Uterus (tissue), 4 donors: ENCODE measurements at places on chromosomes 11 and 22.

DNA sequence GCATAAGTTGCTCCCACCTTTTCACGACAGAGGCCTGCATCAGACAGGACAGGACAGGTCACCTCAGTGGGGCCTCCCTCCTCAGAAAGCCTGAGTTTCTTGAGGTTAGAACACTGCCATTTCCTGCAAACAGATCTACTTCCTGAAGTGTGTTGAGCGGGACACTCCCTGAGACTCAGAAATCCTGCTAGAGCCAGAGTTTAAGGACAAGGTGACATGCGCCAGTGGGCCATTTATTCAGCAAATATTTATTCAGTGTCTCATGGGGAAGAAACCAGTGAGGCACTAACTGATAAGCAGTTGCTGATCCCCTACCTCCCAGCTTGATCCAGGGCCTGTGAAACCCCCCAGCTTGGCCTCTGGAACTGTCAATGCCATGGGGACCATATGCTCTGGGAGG lies 454.6 kb downstream of the SOX6 start:
- DNase-seq: no peak
- H3K4me1 ChIP-seq: no peaks in the 10 kb centered on the region
- H3K27me3 ChIP-seq: no peaks in the 10 kb centered on the region
- H3K27ac ChIP-seq: no peak overlapping the region
- no peaks in the 10 kb centered on the region for H3K36me3 ChIP-seq

DNA sequence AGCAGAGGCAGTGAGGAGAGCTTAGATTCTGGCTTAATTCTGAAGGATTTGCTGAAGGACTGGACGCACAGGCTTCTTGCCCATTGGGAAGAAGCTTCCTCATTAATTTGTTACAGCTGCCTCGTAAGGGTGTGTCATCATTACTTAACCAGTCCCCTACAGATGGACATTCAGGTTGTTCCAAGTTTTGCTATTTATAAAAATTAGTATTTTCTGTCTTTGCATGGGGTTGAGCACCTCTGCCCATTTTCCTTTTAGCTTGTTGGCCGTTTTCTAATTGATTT lies 38.1 kb downstream of the CAPN1 start:
- peak overlapping the region; percentile 36 for H3K27ac ChIP-seq
- H3K4me1 ChIP-seq: no peaks in the 10 kb centered on the region
- DNase-seq: no peak
- no peaks in the 10 kb centered on the region for H3K27me3 ChIP-seq

GRCh38 chr22:24564376-24565058 lies 8.7 kb downstream of the SNRPD3 start:
- H3K4me3 ChIP-seq: no peak overlapping the region
- peak; percentile 56 for DNase-seq
- H3K4me1 ChIP-seq: peaks cover 9% of the 10 kb centered on the region
- no peaks in the 10 kb centered on the region for H3K36me3 ChIP-seq
- no peak overlapping the region for H3K27ac ChIP-seq

DNA sequence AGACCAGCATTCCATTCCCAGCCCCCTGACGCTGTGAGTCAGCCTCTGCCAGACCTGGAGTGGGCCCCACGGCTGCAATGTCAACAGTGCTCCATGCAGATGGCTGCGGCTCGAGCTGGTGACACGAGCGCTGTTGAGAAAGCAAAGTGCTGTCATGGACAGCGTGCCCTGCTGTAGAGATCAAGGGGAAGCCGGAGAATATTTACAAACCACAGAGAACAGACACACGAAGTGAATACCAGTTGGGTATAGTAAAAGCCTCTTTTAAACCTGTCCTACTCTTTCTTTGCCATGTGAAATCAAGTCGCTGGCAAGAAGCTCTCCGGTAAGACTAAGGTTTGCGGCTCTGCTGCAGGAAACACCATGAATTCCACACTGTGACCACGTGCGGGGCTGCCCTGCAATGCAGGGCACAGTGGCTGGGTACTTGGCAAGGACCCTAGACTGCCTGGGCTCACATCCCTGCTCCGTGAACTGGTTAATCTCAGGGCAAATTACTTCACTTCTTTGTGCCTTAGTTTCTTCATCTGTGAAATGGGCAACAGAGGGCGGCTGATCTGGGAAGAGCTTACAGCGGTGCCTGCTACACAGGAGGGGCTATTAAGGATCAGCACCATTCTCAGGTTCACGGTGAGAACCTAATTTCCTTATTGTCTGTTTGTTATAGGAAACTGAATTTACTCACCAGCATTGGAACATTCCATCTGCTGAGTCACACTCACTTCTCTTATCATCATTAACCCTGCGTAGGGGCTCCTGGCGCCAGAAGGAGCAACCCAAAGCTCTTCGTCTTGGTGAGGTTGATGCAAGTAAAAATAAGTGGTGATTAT lies 27.8 kb upstream of the ELFN2 start:
- no peak overlapping the region for H3K27ac ChIP-seq
- H3K27me3 ChIP-seq: no peaks in the 10 kb centered on the region
- H3K4me3 ChIP-seq: no peak overlapping the region
- H3K4me1 ChIP-seq: no peaks in the 10 kb centered on the region
- DNase-seq: no peak

- no peaks in the 10 kb centered on the region for H3K4me1 ChIP-seq
- no peak overlapping the region for H3K27ac ChIP-seq
- H3K4me3 ChIP-seq: no peak overlapping the region
- H3K36me3 ChIP-seq: no peaks in the 10 kb centered on the region
- no peak for DNase-seq
Observed at GRCh38 chr11:295351-296170, 3.8 kb downstream of the IFITM5 start.

DNA sequence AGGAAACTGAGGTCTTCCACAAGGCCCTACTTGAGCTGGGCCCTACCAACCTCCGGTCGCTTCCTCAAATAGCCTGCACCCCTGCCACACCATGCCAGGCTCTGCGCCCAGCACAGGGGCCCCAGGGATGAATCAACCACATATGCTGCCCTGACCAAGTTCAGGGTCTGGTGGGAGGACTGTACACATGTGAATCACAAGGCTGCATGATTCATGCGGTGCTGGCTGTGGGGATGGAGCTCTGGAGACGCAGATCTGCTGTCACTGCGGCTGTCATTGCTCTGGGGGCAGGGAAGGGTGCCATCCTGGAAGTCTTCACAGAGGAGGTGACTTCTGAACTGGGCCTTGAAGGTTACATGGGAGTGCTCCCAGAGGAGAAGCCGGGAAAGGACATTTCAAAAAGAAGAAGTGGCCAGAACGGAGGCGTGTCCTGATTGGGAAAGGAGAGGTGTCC lies 21.5 kb downstream of the CYTH4 start:
- H3K27me3 ChIP-seq: no peaks in the 10 kb centered on the region
- no peaks in the 10 kb centered on the region for H3K36me3 ChIP-seq
- DNase-seq: no peak
- H3K4me1 ChIP-seq: peaks cover 9% of the 10 kb centered on the region
- H3K4me3 ChIP-seq: no peak overlapping the region

DNA sequence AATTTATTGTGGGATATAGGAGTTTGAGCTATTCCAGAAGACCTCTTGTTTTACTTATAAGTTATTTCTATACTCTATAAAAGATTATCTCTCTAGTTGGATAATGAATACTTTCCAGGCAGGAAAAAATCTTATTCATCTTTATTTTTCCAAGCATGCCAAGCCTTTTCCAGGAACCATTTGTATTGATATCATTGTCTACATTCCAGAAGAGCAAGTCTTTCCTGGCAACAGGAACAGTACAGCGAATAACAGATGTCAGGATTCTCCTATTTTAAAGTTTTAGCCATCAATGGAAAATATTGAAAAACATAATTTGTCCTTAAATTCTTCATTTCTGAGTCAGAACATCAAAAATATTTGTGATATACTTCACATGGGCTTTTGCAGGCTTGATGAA lies 5.2 kb upstream of the NXPE1 start:
- DNase-seq: no peak
- no peaks in the 10 kb centered on the region for H3K4me1 ChIP-seq
- H3K27me3 ChIP-seq: no peaks in the 10 kb centered on the region
- no peaks in the 10 kb centered on the region for H3K36me3 ChIP-seq
- no peak overlapping the region for H3K4me3 ChIP-seq

- H3K4me3 ChIP-seq: peak overlapping the region; percentile 58
- H3K36me3 ChIP-seq: no peaks in the 10 kb centered on the region
- H3K27ac ChIP-seq: peak overlapping the region; percentile 93
- DNase-seq: no peak
- H3K4me1 ChIP-seq: no peaks in the 10 kb centered on the region
- no peaks in the 10 kb centered on the region for H3K27me3 ChIP-seq
Observed at GRCh38 chr11:76785513-76785912, 2.4 kb downstream of the TSKU start.

DNA sequence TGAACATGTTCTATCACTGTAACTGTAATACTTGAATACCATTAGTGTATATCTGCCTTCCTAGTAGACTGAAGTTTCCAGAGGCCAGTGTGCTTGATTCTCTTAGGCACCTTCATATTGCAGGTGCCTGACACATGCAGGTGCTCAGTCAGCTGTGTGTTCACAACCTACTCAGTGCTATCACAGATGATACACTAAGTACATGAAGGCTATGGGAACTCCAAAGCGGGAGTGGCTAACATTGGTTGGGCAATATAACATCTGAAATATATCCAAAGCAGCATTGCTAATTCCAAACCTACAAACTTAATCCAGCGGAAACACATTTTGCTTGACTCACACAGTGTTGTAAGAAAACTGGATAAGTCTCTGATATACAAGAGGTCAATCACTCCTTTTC lies 539.3 kb upstream of the ISX start:
- no peaks in the 10 kb centered on the region for H3K27me3 ChIP-seq
- H3K4me3 ChIP-seq: no peak overlapping the region
- H3K27ac ChIP-seq: no peak overlapping the region
- DNase-seq: no peak

DNA sequence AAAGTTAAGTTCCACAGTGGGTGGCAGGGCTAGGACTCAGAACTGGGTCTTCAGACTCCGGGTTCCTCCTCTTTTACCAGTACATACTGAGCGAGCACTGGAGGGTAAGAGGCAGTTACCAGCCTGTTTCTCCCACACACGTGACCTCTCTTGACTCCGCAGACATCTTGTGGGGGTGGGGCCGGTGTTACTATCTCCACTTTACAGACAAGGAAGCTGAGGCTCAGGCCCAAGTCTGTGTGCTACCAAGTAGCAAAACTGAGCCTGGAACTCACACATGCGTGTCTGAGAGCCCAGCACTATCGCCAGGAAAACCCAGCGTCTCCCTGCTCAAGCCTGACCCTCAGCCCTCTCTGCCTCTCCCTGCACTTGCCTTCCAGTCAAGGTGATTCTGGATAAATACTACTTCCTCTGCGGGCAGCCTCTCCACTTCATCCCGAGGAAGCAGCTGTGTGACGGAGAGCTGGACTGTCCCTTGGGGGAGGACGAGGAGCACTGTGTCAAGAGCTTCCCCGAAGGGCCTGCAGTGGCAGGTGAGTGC lies 16.0 kb upstream of the SMIM35 start:
- no peaks in the 10 kb centered on the region for H3K36me3 ChIP-seq
- DNase-seq: no peak
- no peak overlapping the region for H3K27ac ChIP-seq
- H3K27me3 ChIP-seq: no peaks in the 10 kb centered on the region
- H3K4me3 ChIP-seq: no peak overlapping the region
- H3K4me1 ChIP-seq: no peaks in the 10 kb centered on the region

DNA sequence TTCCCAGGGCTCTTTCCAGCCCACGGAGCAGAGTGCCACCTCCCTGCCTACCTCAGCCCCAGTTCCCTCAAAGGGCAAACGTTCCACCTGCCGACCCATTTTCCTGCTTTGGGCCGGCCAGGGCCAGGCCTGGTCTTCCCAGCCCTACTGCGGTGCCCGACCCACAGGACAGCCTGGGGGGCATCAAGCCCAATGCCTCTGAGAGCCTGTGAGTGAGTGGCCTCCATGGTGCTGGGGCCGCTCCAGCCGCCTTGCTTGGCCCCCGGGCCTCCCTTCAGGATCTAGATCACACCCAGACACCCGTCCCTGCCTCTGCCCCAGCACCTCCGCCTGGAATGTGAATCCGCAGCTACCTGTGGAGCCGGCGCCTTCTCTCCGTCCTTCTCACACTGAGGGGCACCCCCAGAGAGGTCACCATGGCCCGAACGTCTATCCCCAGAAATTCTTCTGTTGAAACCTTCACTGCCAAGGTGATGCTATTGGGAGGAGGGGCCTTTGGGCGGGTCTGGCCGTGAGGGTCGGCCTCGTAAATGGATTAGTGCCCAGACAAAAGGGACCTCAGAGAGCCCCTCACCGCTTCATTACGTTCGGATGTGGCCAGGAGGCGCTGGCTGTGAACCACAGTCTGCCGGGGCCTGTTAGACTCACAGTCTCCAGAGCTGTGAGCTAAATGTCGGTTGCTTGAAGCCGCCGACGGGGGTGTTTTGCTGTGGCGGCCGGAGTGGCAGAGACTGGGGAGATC lies 36.2 kb upstream of the BRSK2 start:
- no peak for DNase-seq
- H3K27me3 ChIP-seq: no peaks in the 10 kb centered on the region
- H3K4me3 ChIP-seq: no peak overlapping the region
